Astrocyte of the spinal cord (primary cell): ENCODE measurements at places on chromosomes 4 and X.

GRCh38 chr4:136664988-136665387 is 867.3 kb downstream of the PCDH18 start:
- DNase-seq, result peak; percentile 16

GRCh38 chr4:183376381-183376780 is 54.2 kb upstream of the CLDN24 start:
- DNase-seq, result no peak

GRCh38 chr4:7988437-7988836 is 48.8 kb upstream of the AFAP1 start:
- no peak for DNase-seq

- DNase-seq, result no peak
Measured at GRCh38 chr4:185275501-185275900, 66.1 kb downstream of the SNX25 start.

- no peak for DNase-seq
Measured at GRCh38 chrX:352582-353314, 34.0 kb downstream of the PPP2R3B start.

- DNase-seq, result no peak
Measured at GRCh38 chr4:30756553-30756952, 36.4 kb downstream of the PCDH7 start.

DNA sequence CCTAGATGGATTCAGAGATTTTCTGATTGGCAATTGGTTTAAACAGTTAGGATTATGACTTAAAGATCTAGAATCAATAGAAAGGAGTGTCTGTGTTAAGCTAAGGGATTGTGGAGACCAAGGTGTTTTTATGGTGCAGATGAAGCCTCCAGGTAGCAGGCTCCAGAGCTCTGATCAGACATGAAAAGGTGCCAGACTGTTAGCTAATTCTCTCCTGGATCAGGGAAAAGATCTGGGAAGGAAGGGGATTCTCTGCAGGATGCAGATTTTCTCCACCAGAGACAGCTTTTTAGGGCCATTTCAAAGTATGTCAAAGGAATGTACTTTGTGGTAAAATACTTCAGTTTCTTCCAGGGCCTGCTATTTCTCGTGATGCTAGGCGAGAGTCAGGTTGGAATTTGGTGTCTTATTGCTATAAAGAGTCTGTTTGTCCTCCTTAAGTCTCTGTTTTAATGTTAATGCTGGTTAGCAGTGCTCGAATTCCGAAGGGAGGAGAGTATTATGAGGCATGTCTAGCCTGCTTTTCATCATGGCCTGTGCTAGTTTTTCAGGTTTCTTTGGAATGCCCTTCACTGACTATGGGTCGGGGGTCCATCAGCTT is 12.0 kb upstream of the GPR78 start:
- DNase-seq, result no peak

GRCh38 chr4:174005422-174005821 is 278.0 kb downstream of the FBXO8 start:
- no peak for DNase-seq

- no peak for DNase-seq
Measured at GRCh38 chrX:94053575-94053974, 379.6 kb downstream of the FAM133A start.

DNA sequence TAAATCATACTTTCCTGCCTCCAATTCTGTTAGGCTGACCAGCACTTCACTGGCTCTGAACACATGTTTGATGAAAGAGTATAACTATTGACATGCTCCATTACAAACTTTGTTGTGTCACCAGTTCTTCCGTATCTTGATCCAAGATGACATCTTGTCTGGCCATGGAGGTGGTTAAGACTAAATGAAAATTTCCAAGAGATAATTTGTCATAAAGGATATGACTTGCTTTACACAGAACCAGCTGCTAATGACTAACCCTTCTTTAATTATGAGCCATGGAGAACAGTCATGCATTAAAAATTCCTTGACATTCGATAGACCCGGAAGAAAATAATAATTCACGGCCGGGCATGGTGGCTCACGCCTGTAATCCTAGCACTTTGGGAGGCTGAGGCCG is 17.7 kb upstream of the N4BP2 start:
- DNase-seq, result peak; percentile 6
